ENCODE measurements at places on chromosomes 7 and 10.

DNA sequence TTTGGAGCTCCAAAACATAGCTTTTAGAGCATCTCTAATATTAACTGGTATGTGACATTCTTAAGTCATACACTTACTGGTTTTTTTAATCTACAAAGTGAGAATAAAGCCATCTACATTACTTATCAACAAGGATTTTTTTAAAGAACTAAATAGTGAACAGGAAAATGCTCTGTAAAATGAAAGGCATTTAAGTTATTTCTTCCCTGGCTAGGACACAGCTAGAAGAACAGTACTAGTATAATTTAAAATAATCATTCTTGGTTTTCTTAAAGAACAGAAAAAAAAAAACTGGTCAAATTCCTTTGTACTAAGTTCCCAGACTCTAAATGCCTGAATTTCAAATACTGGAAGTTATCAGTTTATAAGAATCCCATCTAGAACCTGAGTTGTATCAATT is 139.5 kb downstream of the SRPK2 start:
- peaks cover 52% of the 10 kb centered on the region for H3K4me1 ChIP-seq
- no peaks in the 10 kb centered on the region for H3K36me3 ChIP-seq
- no peak overlapping the region for H3K4me3 ChIP-seq
- DNase-seq, result no peak
- H3K27me3 ChIP-seq, result no peaks in the 10 kb centered on the region

DNA sequence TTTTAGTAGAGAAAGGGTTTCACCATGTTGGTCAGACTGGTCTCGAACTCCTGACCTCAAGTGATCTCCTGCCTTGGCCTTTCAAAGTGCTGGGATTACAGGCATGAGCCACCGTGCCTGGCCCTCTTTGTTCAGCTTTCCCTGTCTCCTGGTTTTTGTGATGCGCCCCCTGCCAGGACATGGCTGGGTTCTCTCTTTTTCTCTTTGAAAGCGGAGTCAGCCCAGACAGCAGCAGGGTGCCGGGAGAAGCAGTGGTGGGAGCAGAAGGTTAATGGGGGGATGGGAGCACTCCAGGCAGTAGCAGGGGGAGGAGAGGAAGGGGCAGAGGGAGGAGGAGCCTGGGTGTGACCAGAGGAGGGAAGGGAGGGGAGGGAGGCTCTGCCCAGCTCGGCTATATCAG is 1.8 kb downstream of the MUC3A start:
- H3K27ac ChIP-seq, result no peak overlapping the region
- H3K36me3 ChIP-seq, result no peaks in the 10 kb centered on the region
- H3K4me1 ChIP-seq, result no peaks in the 10 kb centered on the region

DNA sequence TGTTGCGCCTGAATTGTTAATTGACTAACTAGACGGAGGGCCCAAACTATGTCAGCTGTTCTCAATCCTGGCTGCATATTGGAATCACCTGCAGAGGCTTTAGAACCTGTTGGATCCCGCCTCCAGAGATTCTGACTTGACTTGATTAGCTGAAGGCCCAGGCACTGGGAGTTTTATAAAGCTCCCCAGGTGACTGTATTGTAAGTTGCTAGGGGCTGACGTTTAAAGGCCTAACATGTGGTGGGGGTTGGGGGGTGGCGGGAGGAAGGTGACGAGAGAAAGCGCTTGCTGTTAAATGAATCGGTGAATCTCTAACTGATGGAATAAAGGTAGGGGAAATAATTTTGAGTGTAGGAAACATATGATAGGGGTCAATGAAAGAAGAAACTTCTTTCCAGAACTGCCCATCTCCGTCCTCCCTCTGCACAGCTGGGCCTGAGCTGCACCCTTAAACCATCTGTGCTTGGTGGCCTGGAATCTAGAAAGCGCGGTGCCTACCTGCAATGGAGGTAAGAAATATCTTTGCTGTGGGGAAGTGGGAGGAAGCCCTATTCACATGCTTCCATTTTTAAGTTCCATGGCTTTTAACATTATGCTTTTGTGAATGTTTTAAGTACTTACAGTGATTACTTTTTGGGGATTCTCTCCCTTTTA is 225.0 kb upstream of the FAM3C start:
- no peaks in the 10 kb centered on the region for H3K27me3 ChIP-seq
- no peaks in the 10 kb centered on the region for H3K36me3 ChIP-seq
- no peaks in the 10 kb centered on the region for H3K4me1 ChIP-seq
- H3K4me3 ChIP-seq, result no peak overlapping the region
- DNase-seq, result no peak

- no peak for DNase-seq
- H3K27ac ChIP-seq, result no peak overlapping the region
- H3K4me3 ChIP-seq, result no peak overlapping the region
- peaks cover 6% of the 10 kb centered on the region for H3K36me3 ChIP-seq
- H3K4me1 ChIP-seq, result no peaks in the 10 kb centered on the region
- H3K27me3 ChIP-seq, result peaks cover 15% of the 10 kb centered on the region
Observed at GRCh38 chr10:35300063-35300699, 36.1 kb upstream of the CCNY start.

DNA sequence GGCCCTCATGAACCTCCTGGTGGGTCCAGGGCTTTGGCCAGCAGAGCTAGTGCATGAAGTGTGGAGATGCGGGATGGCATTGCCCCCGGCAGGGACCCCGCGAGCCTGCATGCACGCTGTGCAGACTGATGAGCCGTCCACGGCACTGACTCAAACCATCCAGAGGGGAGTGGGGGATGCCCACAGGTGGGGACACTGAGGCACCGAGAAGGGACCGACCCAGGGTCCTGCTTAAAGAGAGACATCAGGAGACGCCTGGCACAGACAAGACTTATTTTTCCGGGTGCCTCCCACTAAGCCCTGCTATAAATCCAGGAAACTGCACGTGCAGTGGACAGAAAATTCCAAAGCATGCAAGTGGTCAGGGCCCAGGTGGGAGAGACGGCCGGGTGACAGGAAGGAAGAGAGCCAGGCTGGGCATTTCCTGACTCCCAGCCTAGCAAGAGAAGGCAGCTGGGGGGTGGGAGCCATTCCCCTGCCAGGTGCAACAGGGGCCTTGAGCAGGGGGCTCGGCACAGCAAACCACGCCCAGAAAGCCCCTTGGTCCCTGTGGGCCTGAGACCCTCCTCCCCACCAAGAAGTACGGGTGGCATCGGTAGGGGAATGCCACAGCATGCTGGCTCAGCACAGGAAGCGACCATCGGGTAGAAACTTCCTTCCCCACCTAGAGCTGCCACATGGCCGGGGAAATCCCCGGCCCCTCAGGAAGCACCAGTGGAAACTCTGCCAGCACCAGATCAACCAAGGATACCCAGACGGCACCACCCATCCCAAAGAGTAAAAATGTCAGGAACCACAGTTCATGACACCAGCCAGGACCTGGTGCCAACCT is 91.5 kb downstream of the FOXL3 start:
- peaks cover 4% of the 10 kb centered on the region for H3K36me3 ChIP-seq
- peak overlapping the region; percentile 30 for H3K4me3 ChIP-seq
- H3K4me1 ChIP-seq, result peaks cover 19% of the 10 kb centered on the region
- no peak for DNase-seq

GRCh38 chr10:11444155-11444530 is 167.3 kb downstream of the USP6NL start:
- H3K27me3 ChIP-seq, result peaks cover 6% of the 10 kb centered on the region
- H3K27ac ChIP-seq, result no peak overlapping the region
- no peak overlapping the region for H3K4me3 ChIP-seq
- DNase-seq, result no peak

DNA sequence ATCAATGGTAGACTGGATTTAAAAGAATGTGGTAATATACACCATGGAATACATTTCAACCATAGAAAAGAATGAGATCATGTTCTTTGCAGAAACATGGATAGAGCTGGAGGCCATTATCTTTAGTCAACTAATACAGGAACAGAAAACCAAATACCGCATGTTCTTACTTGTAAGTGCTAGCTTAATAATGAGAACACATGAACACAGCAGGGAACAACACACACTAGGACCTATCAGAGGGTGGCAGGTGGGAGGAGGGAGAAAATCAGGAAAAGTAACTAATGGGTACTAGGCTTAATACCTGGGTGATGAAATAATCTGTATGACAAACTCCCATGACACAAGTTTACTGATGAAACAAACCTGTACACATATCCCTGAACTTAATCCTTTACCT is 1435.2 kb downstream of the REEP3 start:
- H3K4me1 ChIP-seq, result no peaks in the 10 kb centered on the region
- no peaks in the 10 kb centered on the region for H3K27me3 ChIP-seq
- DNase-seq, result no peak
- no peak overlapping the region for H3K27ac ChIP-seq

DNA sequence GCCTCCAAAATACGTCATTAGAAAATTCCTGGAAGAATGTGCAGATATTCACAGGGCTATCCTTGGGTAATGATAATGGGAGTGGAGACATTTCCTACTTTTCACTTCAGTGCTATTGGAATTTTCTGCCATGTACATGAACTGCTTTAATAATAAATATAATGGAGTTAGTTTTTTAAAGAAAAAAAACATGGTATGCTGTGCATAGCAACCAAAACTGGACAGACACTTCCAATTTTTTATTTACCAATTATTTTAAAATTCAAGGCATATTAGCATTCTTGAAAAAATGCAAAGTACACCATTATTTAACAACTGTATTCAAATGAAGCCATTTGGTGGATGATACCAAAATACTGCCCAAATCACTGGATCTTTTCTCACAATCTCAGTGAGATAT is 3.3 kb downstream of the XRCC2 start:
- no peak overlapping the region for H3K4me3 ChIP-seq
- peaks cover 12% of the 10 kb centered on the region for H3K4me1 ChIP-seq

DNA sequence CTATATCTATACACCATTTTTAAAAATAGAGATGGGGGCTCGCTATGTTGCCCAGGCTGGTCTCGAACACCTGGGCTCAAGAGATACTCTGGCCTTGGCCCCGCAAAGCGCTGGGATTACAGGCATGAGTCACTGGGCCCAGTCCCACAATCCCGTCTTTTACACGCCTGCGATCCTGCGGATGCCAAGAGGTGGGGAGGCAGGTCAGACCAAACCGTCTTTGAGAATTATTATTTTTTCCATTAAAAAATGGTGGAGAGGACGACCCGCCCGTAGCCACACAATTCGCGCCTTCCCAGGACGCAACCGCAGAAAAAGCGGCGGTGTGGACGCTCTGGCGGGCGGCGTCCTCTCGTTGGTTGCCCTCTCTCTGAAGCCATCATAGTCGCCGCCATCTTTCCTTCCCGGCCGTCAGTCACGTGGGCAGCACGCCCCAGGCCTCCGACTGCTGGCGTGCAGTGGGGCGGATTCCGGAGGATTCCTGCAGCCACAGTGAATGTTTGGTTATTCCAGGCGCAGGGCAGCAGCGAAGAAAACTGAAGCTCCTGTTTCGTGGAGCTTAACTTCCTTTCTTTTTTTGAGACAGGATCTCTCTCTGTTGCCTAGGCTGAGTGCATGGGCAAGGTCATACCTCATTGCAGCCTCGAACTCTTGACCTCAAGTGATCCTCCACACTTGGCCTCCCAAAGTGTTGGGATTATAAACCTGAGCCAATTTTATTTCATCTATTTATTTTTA is 9.9 kb upstream of the EPHB4 start:
- H3K27ac ChIP-seq, result peak overlapping the region; percentile 51
- peaks cover 11% of the 10 kb centered on the region for H3K4me1 ChIP-seq
- peaks cover 2% of the 10 kb centered on the region for H3K27me3 ChIP-seq

GRCh38 chr10:69045441-69046300 is 42.2 kb upstream of the SRGN start:
- no peaks in the 10 kb centered on the region for H3K36me3 ChIP-seq
- peak overlapping the region; percentile 98 for H3K27ac ChIP-seq
- peak overlapping the region; percentile 79 for H3K4me3 ChIP-seq
- peaks cover 67% of the 10 kb centered on the region for H3K4me1 ChIP-seq
- peak; percentile 87 for DNase-seq

- peak overlapping the region; percentile 75 for H3K4me3 ChIP-seq
- peak overlapping the region; percentile 85 for H3K27ac ChIP-seq
- peaks cover 46% of the 10 kb centered on the region for H3K4me1 ChIP-seq
- peaks cover 4% of the 10 kb centered on the region for H3K27me3 ChIP-seq
- DNase-seq, result peak; percentile 12
Observed at GRCh38 chr7:5557920-5558401, 134.3 kb upstream of the TNRC18 start.

- H3K27me3 ChIP-seq, result peaks cover 9% of the 10 kb centered on the region
- DNase-seq, result peak; percentile 62
- H3K36me3 ChIP-seq, result peaks cover 3% of the 10 kb centered on the region
Observed at GRCh38 chr7:1176891-1177373, 16.9 kb upstream of the ZFAND2A start.

GRCh38 chr10:107357033-107357432 is 192.5 kb upstream of the SORCS1 start:
- no peaks in the 10 kb centered on the region for H3K27me3 ChIP-seq
- no peak overlapping the region for H3K4me3 ChIP-seq
- no peak for DNase-seq
- no peak overlapping the region for H3K27ac ChIP-seq
- no peaks in the 10 kb centered on the region for H3K36me3 ChIP-seq
- H3K4me1 ChIP-seq, result no peaks in the 10 kb centered on the region

DNA sequence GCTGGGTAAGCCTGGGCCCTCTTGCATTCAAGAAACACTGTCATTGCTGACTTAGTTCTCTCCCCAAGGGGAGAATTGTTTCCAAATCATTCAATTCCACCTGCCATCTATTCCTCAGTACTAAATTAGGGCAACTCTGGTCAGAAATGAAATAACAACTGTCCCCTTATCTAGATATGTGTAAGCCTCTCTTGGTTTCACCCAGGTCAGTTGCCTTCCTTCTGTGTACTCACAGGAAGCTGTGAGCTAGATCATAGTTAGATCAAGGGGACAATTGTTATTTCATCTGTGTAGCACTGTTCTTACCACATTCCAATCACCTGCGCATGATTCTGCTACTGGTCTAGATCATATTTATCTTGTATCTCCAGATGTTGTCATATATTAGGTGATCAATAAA is 483.0 kb upstream of the SORCS1 start:
- H3K27me3 ChIP-seq, result peaks cover 1% of the 10 kb centered on the region
- no peak for DNase-seq
- no peak overlapping the region for H3K4me3 ChIP-seq
- no peaks in the 10 kb centered on the region for H3K4me1 ChIP-seq
- no peaks in the 10 kb centered on the region for H3K36me3 ChIP-seq
- H3K27ac ChIP-seq, result no peak overlapping the region

- H3K27ac ChIP-seq, result no peak overlapping the region
- DNase-seq, result no peak
- H3K36me3 ChIP-seq, result peaks cover 4% of the 10 kb centered on the region
- peaks cover 20% of the 10 kb centered on the region for H3K4me1 ChIP-seq
- H3K4me3 ChIP-seq, result no peak overlapping the region
- H3K27me3 ChIP-seq, result peaks cover 2% of the 10 kb centered on the region
Observed at GRCh38 chr7:42017349-42017986, 219.5 kb downstream of the GLI3 start.

GRCh38 chr10:112332509-112333228 is 41.2 kb upstream of the ACSL5 start:
- H3K4me3 ChIP-seq, result no peak overlapping the region
- no peaks in the 10 kb centered on the region for H3K36me3 ChIP-seq
- no peak for DNase-seq
- H3K27me3 ChIP-seq, result peaks cover 12% of the 10 kb centered on the region
- no peak overlapping the region for H3K27ac ChIP-seq
- no peaks in the 10 kb centered on the region for H3K4me1 ChIP-seq

GRCh38 chr10:101935431-101935830 is 91.8 kb upstream of the KCNIP2 start:
- no peak for DNase-seq
- H3K27me3 ChIP-seq, result no peaks in the 10 kb centered on the region
- H3K36me3 ChIP-seq, result peaks cover 24% of the 10 kb centered on the region
- H3K27ac ChIP-seq, result peak overlapping the region; percentile 10

- peaks cover 5% of the 10 kb centered on the region for H3K27me3 ChIP-seq
- no peaks in the 10 kb centered on the region for H3K4me1 ChIP-seq
- DNase-seq, result no peak
Observed at GRCh38 chr10:111246136-111246535, 169.3 kb downstream of the ADRA2A start.
